Activated naive CD4-positive, alpha-beta T cell treated with anti-CD3 and anti-CD28 coated beads, Interleukin-2, amount 50 U/mL, for 16 hours (primary cell): ENCODE measurements at places on chromosomes 2 and 18.

GRCh38 chr2:133092571-133092970 lies 422.6 kb upstream of the LYPD1 start:
- DNase-seq = no peak

GRCh38 chr2:387980-388421 lies 100.1 kb upstream of the ALKAL2 start:
- DNase-seq = no peak

GRCh38 chr2:80167284-80167808 lies 137.2 kb downstream of the LRRTM1 start:
- no peak for DNase-seq

DNA sequence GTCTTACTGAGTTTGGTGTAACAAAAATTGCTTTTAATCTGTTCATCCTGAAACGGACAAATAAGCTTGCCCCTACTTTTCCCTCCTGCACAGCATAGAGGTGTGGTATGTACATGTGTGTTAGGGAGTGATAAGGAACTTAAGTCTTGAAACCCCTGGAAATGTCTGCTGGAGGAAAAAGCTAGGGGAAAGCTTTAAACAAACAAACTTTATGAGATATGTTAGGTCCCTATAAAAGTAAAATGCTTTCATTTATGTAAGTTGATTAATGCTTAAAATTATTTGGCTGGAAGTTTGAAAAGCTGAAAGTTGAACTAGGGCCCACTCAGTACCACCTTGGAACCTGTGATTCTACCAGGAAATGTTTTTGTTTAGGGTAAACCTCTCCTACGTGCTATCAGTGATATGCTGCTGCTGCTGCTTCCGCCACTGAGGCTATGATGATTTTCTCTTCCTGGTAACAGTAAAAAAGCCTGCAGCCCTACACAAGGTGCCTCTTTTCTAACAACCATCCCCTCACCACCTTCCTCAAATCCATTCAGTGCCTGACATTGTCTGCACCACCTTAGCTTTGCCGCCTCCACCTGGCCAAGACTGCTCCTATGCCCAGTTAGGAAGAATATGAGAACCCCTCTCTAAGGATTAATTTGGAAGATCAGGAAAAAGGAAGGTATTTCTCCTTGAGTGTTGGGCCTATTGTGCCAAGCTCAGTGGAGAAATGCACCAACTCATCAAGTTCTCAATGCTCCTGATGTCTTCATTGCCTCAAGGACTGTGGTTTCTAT lies 2.5 kb upstream of the YES1 start:
- DNase-seq = no peak

GRCh38 chr18:78701771-78702396 lies 277.7 kb upstream of the SALL3 start:
- DNase-seq = no peak

DNA sequence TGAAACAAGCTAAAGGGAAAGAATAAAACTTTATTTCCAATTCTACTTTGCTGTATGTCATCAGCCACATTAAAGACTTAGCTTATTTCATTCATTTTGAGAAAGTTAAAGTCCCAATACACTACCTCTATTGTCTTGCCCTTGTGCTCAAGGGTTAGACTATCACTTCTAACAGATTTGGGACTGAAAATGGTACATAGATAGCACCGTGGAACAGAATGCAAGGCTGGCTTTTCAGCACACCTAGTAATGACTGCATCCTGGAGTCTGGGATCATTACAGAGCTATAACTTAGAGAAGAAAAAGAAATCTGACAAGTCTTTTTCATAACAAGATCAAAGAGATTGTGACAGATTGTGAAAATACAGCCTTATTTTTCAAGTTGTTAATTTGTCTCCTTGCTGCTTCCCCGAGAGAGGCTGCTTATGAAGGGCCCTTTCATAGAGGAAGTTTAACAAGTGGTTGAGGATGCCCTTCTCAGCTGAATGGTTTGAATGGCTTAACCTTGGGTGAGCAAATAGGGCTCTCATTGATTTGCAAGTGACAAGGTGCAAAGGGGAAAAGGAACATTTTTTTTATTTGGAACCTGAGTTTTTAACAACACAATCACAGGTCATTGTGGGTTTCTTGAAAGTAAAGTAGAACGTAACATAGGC lies 371.8 kb downstream of the EPHA4 start:
- DNase-seq = no peak
